ENCODE measurements at places on chromosomes 3 and 15. TPM values are rescaled to one million over a fixed set of nuclear protein-coding genes. Genes with fewer than 3 reads are reported as not detected.

DNA sequence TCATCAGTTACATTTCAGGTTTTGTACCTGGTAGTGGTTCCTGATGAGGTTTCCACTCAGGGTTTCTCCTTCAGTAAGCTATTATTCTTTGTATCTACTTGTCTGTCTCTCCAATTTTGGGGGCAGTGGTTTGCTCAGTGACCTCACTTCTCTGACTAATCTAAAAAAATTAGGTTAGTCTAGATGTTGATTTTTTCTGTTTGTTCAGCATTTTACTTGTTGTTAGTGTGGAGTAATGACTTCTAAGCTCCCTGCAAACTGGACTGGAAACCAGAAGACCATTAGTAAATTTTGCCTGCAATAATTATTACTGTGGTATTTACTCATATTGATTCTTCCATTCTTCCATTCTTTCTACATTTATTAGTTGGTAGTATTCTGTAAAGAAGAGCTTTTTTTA lies 139.4 kb downstream of the SPATA16 start:
- DNase-seq: no peak

- DNase-seq: no peak
Measured at GRCh38 chr3:191355406-191355805, 25.1 kb upstream of the UTS2B start.

DNA sequence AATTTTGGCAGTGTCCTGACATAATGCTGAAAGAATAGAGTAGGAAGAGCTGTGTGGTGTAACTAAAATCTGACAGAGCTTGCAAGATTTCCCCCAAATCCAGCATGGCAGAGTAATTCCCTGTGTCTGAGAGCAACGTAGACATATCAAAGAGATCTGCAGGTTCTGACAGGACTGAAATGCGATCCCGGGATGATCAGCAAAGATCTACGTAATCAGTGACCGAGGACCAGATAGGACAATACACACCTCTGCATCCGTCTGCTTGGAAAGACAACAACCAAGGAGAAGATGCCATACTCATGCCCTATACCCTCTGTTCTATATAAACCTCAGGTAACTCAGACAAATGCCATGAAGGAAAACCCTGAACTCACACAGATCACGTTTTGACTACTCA lies 26.6 kb upstream of the SYNPR start:
- no peak for DNase-seq

DNA sequence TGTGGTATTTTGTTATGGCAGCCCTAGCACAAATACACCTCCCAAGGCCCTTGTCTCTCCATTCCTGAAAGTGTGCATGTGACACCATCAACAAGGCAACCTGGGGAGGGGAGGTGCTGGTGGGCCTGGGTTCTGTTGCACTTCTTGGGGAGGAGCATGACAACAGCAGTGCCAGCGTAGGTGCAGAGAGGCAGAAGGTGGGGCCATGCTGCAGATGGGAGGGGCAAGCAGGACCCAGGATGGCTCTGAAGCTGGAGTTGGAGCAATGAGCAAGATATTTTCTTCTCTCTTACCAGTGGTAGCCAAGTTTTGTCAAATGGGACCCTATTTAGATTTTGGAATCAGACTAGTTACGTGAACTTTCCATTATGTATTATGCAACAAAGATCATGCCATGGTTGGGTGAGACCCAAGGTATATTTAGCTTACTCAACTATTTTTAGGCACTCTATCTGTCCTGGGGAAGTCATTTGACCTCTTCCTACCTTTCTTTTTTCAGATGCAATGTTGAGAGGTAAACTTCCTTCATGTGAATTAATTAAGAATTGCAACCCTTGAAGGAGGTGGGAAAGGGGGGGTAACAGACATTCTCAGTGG lies 3.4 kb downstream of the FYCO1 start:
- no peak for DNase-seq

DNA sequence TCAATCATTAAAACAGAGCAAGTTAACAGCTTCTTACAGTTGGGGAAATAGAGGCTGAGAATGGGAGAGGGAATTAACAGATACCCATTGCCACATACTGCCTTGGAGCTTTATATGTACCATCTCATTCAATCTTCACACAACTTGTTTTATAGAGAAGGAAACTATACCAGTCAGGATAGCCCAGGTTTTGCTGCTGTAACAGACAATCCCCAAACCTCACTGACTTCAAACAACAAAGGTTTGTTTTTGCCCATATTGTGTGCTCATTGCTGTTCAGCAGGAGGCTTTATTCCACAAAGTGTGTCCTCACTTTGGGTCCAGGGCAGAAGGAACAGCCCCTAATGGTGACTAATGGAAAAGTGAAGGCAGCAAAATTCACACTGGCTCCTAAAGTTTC lies 59.2 kb downstream of the SPSB4 start:
- no peak for DNase-seq

TMC3 gene
- 0.20 TPM for polyA plus RNA-seq

DNA sequence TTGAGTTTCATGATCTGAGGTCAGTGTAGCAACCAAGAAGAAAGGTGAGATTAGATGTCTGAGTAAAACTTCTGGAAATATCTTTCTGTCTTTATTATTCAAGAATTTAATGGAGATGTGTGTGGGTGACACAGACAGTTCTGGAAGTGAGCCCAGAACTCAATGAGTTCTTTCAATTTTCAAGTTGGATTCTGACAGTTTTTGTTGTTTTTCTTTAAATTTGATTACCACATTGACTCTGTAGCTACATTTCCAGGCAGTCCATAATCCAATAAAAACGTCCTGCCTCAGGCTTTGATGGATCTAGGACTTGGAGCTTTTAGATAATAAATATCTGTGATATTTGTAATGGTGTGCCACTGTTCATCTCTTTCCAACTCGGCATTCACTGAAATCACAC lies 3.9 kb upstream of the PARP14 start:
- no peak for DNase-seq

GPR62 gene
- 0.30 TPM for polyA plus RNA-seq

DNA sequence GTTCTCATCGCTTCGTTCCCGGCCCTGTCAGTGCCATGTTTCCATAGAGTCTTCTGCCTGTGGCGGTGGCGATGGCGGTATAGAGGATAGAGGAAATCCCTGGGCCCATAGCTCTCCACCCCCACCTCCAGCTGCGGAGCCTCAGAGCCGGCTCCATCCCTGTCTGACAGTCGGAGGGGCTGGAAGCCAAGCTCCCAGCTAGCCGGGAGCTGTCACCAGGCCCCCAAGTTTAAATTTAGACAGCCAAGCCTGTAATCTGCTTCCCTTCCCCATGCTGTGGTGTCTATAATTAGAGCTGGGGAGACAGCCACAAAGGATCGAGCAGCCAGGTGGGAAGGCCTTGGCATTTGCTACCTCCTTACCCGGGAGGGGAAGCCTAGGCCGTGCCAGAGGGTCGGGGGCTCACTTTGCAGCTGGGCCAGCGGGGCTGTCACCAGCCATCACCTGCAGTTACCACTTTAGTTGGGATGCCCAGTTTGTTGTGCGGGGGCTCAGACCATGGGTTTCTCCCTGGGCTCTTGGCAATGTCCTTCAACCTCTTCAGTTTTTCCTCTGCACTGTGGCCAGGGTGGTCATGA lies 56.3 kb upstream of the SEC13 start:
- DNase-seq: no peak

- DNase-seq: no peak
Measured at GRCh38 chr15:49494842-49495241, 71.8 kb downstream of the FGF7 start.

DNA sequence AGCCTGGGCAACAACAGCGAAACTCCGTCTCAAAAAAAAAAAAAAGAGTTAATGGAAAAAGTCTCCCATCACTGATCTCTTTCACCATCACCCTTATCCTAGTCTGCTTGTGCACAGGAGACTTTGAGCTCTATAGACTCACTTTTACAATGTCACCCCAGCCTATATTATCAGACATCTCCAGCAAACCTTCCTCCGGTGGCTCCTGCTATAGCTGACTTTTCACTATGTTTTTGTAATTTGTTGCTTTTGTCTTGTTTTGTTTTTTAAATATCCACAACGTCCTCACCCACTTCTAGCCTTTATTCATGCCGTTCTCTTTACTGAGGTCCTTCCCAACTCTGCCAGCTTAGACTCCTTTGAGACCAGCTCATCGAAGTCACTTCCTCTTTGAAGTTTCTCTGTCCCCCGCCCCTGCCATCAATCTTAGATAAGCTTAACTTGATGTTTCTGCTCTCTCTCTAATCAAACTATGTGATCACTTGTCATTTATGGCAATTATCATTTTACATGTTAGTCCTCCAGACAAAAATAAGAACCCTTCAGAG lies 82.7 kb upstream of the CHD2 start:
- no peak for DNase-seq

- no peak for DNase-seq
Measured at GRCh38 chr15:93587059-93587521, 498.1 kb upstream of the RGMA start.

ACVR2B gene
- polyA plus RNA-seq: 16.4 TPM

DNA sequence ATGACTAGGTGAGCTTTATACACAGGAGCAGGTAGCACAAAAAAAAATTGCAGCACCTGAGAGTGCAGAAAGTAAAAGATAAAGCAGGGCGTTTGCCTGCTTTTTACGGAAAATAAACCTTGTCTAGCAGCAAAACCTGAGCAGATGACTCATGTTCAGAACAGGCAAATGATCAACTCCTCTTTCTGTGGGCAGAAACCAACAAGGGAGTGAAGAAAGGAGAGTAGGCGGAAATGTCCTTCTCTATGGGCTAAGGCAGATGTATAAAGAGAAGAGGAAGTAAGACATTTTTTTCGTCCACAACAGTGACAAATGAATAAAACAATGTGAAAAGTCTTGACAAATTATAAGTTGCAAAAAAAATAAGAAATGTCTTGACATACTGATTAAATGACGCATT lies 24.5 kb upstream of the GMNC start:
- DNase-seq: no peak

- no peak for DNase-seq
Measured at GRCh38 chr3:178170698-178171535, 365.3 kb upstream of the KCNMB2 start.
